ENCODE measurements at places on chromosomes 6 and 20. TPM values are rescaled to one million over a fixed set of nuclear protein-coding genes. Genes with fewer than 3 reads are reported as not detected.

Gene SLC17A2
- total RNA-seq = not detected

Gene ARFGEF3
- 28.1 TPM for total RNA-seq

Gene LY6G6D
- not detected for total RNA-seq

Gene TGM3
- total RNA-seq = 1.5 TPM

Gene MUC21
- 8.6 TPM for total RNA-seq

Gene RNF217
- 58.6 TPM for total RNA-seq

Gene SYS1
- total RNA-seq = 21.3 TPM

Gene GABRR1
- total RNA-seq = not detected

Gene TRIM40
- total RNA-seq = not detected
